ENCODE measurements at places on chromosomes 11 and 22.

GRCh38 chr11:73308003-73308960 is at the start of gene ARHGEF17:
TSS of gene ARHGEF17 (plus strand) at chr11:73308276. CDS start at chr11:73308639, 363 bp downstream.
- DNase-seq, result peak; percentile 72

DNA sequence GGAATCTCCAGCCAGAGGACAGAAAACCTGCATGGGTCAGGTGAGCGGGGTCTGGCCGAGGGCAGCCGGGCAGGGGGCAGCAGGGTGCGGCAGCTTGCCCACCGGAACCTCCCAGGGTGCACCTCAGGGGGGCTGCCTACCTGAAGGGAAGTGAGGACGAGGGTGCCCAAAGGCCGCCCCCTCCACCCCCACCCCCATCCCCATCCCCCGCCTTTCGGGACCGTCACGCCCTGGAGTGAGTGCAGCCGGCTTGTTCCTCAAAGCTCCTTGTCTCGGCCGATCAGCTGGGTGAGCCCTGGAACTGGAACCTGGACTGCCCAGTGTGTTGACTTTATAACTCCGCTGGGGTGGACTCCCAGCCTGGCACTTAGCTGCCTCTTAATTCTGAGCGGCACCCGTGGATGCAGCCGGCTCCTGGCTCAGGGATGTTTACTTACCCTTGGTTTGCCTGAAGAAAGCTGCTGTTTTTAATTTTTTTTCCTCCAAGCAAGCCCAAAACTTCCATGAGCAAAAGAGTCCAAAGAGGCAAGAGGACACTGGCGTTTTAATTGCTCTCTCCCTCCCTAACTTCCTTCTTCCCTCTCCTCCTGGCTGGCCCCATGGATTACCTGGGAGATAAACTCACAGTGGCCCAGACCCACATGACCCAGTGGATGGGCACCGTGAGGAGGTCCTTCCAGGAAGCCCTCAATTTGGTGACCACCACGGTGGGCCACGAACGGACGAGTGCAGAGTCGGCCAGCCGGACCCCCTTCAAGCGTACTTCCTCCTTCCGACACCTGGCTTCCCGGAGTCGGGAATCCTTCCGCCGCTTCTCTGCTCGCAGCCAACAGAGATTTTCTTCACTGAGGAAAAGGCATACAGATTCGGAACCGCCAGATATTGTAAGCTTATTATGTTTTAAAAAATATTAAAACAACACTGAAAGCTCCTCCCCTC is 87.8 kb upstream of the CRYBB3 start:
- no peak for DNase-seq

GRCh38 chr11:108516125-108516524 is 17.9 kb upstream of the POGLUT3 start:
- DNase-seq, result no peak

GRCh38 chr11:68942751-68943271 is 38.0 kb downstream of the MRGPRD start:
- DNase-seq, result no peak

GRCh38 chr22:44098966-44099530 is 74.9 kb downstream of the PARVB start:
- DNase-seq, result no peak

DNA sequence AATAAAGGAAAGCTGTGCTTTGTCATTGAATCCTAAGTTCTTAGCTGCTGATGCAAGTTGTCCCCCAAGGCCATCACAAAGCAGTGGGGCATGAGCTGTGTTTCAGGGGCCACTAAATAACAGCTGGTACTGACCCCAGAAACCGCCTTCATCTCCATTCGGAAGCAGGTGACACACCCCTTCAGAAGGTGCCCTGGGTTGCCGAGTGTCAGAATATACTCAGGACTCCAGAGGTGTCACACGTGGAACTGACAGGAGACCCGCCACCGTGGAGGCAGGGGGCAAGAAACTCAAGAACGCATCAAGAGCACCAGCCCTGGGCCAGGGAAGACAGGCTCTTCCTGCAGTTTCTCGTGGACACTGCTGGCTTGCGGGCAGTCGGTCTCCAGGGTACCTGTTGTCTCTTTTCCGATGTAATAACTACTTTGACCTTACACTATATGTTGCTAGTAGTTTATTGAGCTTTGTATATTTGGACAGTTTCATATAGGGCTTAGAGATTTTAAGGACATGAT is 41.5 kb downstream of the PPP2R1B start:
- DNase-seq, result no peak

DNA sequence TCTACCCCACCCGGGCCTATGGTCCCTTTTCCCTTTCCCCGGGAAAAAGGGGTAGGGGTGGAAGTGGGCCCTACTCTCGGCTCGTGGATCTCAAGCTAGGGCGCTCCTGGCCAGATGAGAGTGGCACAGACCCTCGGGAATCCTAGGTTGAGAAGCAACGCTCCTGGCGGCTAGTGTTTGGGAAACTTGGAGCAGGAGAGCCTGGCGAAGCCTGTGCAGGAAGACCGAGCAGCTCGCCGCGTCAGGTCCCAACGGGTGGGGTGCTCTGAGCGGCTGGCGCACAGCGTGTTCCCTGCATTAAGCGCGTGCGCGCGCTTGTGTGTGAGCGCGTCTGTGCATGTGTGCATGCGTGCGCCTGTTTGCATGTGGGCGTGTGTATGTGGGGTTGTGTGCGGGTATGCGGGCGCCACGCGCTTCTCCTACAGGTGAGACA is 7.1 kb upstream of the FLI1 start:
- no peak for DNase-seq

- DNase-seq, result no peak
Measured at GRCh38 chr22:49620003-49620556, 207.6 kb downstream of the BRD1 start.

DNA sequence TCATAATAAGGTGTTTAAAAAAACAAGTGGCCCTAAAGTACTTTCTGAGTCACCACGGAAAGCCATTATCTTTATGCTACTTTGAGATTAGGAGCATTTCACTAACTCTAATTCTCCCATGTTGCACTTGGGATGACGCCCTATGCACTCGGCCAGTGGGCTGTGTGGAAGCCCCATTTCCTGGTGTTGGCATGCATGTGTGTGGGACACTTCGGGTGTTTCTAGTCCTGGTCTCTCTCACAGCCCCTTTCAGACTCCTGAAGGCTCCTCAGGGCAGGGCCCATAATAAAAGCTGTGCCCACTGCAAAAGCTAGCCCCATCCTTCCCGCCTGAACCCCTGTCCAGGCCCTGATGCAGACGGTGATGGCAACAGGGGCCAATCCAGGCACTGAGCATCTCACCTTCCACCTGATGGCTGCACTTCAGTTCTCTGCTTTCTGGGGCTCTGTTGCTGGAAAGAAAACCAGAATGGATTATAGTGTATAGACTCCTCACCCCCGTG is 14.9 kb upstream of the FXYD2 start:
- no peak for DNase-seq

GRCh38 chr11:75720639-75721038 is 3.0 kb downstream of the MOGAT2 start:
- DNase-seq, result no peak

- DNase-seq, result no peak
Measured at GRCh38 chr11:96154802-96155520, 188.0 kb downstream of the MAML2 start.

DNA sequence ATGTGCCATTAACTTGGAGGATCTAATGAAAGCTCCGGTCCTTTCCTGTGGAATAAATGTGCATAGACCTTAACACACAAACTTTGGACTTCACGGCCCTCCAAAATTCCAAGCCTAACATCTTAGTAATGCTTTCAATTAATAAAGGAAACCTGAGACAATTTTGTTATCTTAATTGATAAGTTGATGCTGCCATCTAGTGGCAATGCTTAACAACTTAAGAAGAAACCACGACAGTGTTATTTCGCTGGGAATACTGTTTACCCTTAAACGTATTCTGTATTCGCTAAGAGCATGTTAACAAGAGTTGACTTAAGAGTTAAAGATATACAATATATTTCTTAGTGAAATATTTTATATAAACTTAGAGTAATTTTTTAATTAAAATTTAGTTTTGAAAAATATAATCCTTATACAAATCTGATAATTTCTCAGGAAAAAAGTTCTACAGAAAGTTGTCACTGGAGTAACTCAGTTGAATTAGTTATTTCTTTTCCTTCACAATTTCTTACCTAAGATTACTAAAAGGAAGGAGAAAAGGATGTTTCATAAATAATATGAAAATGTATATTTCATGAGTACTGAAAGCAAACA is 35.0 kb upstream of the OR9G4 start:
- no peak for DNase-seq

- DNase-seq, result no peak
Measured at GRCh38 chr11:64150051-64150450, 15.9 kb downstream of the MACROD1 start.

DNA sequence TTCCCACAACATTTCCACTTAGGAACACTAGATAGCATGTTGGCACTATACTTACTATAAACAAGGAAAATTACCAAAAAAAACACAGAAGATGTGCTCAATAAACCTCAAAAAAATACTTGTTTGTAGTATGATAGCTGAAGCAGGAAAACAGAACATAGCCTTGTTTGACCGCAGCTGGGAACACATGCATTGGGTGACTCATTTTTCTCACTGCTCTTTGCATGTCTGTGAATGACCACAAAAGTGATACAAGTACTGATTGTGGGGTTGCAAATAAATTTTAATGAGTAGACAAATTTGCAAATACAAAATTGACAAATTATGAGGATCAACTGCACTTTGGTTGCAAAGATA is 22.8 kb upstream of the GUCY1A2 start:
- DNase-seq, result no peak

DNA sequence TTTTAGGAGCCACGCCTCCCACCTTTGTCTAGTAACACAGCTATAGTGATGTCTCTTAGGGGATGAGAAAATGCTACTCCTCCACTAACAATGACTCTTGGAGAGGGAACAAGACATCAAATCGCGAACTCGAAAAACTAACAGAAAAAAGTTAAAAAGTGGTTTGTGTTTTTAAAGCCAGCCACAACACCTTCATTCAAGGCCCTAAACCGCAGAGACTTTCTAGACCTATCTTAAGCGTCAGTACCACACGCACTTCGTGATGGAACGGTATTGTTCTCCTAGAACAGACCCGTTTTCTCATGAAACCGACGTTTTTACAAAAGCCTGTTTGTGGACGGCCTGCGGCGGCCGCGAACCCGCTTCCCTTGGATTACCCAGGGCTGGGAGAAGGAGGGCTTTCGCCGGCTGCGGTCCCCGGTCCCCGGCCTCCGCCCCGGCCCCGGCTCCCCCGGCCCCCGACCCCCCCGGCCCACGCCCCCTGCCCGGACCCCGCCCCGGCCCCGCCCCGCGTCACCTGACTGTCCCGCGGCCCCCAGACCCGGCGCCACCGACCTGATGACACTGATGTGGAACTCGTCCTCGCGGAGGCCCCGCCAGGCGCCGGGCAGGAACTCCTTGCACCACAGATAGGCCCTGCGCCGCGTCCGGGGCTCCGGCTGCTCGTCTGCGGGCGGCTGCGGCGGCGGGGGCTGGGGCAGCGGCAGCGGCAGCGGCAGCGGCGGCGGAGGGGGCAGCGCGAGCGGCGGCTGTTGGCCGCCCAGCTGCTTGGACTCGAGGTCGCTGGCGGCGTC is 718 bp downstream of the CHKA start:
- DNase-seq, result no peak

GRCh38 chr11:112339566-112339965 is 78.9 kb upstream of the PLET1 start:
- DNase-seq, result no peak

GRCh38 chr22:35460688-35461087 is 60.7 kb downstream of the MCM5 start:
- DNase-seq, result no peak

DNA sequence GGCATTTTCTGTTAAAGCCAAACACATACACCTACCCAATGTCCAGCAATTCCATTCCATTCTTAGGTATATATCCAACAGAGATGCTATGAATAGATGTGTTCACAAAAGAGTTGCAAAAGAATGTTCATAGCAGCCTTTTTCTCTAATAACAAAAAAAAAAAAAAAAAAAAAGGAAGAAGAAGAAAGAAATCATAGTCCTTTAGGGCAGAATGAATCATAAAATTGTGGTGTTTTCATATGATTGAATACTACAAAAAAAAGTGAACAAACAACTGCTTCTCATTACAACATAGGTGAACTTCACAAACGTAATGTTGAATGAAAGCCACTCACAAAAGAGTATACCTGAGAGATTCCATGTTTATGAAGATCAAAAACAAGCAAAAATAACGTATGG is 66.8 kb upstream of the GRK3 start:
- no peak for DNase-seq

DNA sequence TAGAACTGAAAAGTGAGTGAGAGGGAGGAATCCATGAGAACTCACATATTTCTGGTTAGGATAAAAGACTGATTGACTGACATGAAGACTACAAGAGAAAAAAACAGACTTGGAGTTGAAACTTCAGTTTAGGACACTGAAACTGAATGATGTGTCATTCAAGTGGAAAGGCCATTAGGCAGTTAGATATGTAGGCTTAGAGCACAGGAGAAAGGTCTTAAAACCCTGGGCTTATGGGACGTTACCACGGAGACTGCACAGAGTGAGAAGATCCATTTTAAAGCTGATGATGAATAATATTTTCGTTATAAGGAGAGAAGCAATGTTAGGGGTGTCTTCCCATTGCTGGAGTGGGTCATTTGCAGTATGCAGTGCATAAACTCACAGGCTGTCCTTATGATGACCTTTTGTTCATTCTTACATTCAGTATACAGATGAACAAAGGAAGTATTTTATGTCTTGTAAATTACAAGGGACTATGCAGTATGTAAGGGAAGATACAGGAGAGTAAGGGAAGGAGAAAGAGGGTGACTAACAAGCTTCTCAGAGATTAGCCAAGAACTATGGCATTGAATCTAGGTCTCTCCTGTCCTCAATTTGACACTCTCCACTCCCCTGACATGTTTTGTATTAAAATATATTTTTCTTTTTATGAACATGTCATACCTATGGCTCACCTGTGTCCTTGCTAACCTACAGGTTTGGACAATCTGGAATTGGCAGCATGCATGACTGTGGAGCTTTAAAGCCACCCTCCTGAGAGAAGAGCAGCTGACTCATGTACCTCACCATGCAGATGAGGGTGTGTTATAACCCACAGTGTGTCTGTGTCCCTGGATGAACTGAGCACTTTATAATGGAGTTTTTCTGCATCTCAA is 63.7 kb downstream of the MAML2 start:
- no peak for DNase-seq

GRCh38 chr22:45896153-45896951 is 80.6 kb downstream of the WNT7B start:
- DNase-seq, result no peak

GRCh38 chr11:132671851-132672370 is 860.4 kb downstream of the OPCML start:
- DNase-seq, result no peak
